ENCODE measurements at places on chromosomes 7 and 10.

- no peak for DNase-seq
Measured at GRCh38 chr10:81036257-81036656, 498.6 kb downstream of the SH2D4B start.

DNA sequence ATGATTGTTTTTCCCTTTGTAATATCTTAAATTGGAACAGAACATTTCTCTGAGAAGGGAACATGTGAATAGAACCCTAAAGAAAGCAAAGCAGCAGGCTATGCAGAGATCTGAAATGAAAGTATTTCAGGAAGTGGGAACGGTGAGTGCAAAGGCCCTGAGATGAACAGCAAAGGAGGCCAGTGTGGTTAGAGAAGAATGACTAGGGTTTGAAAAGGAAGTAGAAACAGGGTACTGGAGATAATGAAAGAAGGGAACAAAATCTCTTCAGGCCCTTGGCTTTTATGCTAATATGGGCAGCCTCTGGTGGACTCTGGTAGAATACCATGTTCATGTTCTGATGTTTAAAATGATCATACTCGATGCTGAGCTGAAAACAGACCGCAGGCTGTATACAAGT is 22.2 kb downstream of the ARHGAP21 start:
- DNase-seq: no peak

DNA sequence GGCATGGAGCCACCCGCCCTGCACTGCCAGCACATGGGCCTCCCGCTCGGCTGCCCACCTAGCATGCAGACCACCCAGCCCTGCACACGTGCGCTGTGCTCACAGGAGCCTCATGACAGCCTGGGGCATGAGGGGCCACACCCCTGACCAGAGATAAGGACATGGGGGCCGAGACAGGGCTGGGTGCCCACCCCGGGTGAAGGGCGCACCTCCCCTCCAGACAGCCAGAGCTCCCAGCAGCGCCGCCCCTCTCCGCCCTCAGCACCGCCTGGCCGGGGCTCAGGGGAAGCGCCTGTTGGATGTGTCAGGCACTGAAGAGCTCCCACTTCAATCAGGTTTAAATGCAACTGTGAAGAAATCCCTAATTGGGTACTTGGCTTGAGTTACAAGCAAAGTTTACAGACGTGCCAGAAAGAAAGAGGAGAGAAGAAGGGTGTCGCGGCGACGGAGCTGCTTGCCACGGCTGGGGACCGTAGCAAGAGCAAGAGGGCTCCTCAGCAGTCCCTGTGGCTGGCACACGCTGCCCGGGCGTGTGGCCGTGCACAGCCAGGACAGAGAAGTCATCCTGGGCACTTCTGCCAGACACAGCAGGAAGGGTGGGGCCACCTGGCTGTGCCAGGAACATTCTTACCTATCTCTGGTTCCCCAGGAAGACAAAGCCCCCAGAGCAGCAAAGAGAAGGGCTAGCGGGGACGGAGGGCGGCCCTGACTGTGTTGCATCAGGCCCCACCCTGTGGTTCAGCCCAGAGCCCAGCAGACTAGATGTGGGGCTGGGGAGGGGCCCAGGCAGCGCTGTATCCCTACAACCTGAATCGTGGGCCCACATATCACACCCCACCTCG is 247.4 kb downstream of the ELFN1 start:
- no peak for DNase-seq

GRCh38 chr7:113120647-113121046 is 2.3 kb upstream of the SMIM30 start:
- DNase-seq: no peak

DNA sequence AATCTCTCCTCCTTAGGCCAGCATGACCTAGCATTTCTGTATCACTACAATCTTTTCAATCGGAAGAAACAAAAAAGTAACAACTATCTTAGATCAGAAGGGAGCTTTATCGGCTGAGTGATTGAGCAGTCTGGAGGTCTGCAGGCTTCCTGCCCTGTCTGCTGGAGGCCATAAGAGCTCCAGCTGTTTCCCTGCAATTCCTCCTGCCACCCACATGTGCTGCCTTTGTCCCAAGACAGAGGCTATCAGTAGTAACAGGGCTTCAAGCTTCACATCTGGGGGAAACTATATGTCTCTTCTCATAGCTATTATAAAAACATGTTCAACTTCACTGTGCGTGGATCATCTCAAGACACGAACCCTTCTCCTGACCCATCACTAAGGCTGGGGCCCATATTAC is 70.1 kb upstream of the VWC2 start:
- no peak for DNase-seq

- DNase-seq: no peak
Measured at GRCh38 chr10:78462176-78462575, 428.5 kb downstream of the RPS24 start.

GRCh38 chr10:101566333-101567164 is 21.5 kb downstream of the POLL start:
- no peak for DNase-seq

DNA sequence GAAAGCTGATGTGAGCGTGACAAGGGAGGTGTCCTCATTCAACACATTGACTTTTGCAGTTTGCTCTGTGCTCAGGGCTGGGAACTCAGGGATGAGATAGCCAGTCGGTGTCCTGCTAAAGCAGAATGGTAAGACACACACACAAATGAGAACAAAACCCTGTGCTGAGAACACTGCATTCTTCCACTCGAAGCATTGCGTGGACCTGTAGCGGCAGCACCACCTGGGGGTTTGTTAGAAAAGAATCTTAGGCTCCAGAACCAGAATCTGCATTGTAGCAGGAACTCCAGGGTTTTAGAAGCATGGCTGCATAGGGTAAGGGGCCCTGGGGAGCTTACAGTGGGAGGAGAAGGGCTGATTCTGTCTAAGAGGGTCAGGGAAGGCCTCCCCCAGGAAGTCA is 21.5 kb upstream of the OGDHL start:
- DNase-seq: no peak

DNA sequence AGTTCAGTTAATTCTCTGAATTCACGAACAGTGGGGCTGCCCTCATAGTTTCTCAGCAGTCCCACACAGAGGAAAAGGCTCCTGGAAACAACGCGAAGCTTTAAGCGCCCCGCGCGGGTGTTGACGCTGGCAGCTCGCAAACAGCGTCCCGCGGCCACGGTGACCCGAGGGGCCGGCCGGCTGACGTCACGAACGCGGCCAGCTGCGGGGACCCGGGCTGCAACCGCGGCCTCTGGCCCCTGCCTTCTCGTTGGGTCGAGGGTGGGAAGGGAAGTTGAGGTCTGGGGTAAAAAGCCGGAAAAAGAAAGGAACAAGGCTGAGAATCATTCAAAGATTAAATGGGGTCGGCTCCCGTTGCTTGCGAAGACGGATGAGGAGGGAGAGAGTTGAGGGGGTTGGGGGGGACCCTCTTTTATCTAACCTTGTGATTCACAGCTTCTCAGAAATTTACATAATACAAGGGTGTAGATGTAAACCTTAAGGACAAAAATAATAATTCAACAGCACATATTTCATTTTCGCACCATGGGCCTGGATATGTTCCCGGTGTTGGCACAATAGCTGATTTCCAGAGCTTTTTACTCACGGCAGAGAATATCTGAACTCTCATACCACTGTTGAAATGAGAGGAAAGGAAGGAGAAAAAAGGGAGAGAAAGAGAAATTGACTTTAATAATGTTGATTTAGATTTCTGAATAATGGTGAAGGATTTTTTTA is 7.3 kb upstream of the FEZF1 start:
- DNase-seq: no peak

- no peak for DNase-seq
Measured at GRCh38 chr7:154306036-154306435, 253.8 kb downstream of the DPP6 start.

DNA sequence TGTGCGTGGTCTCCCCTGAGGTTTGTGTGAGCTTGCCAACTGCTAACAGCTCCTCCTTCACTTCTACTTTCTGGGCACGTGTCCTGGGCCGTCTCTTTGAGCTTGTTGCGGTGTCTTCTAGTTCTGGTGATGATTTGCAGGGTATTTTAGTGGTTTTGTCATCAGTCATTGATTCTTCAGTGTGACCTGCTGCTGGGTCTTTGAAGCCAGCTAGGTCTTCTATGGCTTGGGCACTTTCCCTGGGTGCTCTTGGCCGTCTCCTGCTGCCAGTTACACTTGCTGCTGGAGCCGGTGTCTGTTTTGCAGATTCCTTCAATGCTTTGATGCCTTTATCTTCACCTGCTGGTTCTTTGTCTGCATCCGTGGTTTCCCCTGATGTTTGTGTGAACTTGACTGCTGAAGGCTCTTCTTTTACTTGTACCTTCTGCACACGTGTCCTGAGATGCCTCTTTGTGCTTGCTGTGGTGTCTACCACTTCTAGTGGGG is 23.0 kb downstream of the MKI67 start:
- DNase-seq: no peak

DNA sequence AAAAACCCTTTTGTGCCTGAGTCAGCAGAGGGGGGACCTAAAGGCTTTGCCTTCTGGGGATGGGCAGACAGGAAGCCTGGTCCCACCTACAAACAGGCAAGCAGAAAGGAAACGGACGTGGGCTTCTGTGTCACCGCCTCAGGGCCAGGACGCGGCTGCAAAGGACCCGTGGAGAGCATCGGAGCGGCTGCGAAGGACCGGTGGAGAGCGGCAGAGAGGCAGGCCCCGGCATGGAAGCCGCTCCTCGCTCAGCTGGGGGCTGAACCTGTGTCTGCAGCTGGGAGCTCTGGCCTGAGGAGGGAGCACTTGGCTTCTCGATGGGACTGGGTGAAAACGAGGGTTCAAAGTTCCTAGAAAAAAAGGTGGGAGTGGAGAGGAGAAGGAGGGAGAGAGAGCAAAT is 125.4 kb upstream of the PPP2R2D start:
- DNase-seq: no peak

DNA sequence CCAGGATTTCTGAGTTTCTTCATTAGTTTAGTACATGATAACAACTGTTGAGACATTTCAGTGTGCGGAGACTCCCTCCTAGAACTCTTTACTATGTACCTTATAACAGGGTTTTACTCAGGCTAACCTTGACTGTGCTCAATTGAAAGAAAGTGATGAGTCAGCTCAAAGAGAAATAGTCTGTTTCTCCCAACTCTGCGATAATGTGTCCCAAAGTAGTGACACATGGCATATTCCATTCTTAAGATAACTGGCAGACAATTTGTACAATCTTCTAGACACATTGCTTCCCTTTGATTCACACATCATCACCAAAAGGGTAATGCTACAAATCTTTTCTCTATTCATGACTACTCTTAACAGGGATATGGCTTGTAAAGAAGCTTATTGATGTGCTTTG is 645.2 kb downstream of the AUTS2 start:
- DNase-seq: no peak

GRCh38 chr7:44148961-44149536 is 7.9 kb upstream of the MYL7 start:
- no peak for DNase-seq

DNA sequence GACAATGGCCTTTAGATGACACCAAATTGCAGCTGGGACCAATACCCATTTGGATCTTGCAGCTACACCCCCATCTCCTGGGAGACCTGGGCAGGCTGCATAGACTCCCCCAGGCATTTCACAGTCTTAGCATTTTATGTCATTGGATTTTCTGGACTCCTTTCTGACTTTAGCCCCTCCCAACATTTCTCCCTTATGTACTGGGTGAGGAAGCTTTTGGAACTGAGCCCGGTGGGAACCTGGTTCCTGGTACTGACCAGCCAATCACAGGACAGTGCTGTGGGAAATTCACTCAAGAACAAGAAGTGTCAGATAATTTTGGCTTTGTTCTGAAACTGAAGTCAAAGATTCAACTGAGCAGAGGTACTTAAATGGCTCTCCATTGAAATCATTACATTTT is 177.7 kb downstream of the ACTR3B start:
- no peak for DNase-seq

GRCh38 chr7:64775289-64775688 is 18.9 kb upstream of the ZNF138 start:
- DNase-seq: no peak

- DNase-seq: no peak
Measured at GRCh38 chr7:75596727-75597614, 104.9 kb downstream of the SPDYE5 start.

DNA sequence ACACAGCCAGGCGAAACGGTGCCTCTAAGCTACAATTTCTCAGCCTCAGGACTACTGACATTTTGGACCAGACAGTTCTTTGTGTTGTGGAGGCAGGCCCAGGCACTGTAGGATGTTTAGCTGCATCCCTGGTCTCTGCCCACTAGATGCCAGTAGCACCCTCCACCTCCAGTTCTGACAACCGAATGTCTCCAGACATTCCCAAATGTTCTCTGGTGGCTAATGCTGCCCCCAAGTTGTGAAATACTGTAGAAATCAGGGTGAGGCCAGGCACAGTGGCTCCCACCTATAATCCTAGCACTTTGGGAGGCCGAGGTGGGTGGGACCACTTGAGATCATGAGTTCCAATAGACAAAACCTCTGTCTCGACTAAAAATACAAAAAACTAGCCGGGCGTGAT is 18.2 kb downstream of the HNRNPF start:
- no peak for DNase-seq

- no peak for DNase-seq
Measured at GRCh38 chr7:128003167-128003566, 28.1 kb downstream of the LRRC4 start.
